Adipocyte (in vitro differentiated cells): ENCODE measurements at places on chromosomes 7 and 10.

GRCh38 chr10:50210876-50211275, 40.4 kb downstream of the ASAH2 start:
- DNase-seq: no peak

DNA sequence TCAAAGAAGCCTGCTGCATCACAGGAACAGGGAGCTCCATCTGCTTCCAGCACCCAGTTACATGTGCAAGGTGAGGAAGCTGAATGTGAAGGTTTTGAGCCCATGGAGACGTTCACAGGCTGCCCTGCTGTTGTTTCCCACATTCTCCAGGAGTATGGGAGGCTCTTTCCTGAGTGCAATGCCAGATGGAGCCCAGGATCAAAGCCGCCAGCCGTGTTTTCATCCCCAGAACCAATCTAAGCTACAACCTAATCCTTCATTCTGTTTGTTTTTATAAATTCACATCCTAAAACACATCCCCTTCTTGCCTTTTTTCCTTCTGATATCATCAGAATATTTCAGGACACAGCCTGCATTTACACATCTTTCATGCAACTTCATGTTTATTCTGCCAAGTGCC, 98.9 kb upstream of the PRR15 start:
- DNase-seq: peak; percentile 10

- no peak for DNase-seq
Measured at GRCh38 chr10:77297393-77297739, 340.2 kb downstream of the KCNMA1 start.

DNA sequence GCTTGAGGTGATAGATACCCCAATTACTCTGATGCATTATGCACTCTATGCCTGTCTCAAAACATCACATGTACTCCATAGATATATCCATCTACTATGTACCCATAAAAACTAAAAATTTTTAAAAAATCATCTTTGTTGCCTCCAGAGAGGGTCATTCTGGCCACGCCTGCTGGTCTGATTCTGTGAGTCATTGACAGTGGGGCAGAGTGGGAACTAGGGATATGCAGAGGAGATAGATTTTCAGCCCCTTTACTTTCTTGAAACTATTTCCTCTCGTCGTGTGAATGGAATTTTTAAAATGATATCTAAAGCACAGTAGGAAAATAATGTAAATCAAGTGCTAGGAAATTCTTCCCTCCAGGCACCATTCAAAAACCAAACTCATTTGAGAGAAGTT, 715.0 kb upstream of the NRP1 start:
- peak; percentile 41 for DNase-seq

GRCh38 chr7:25026156-25026555, 46.2 kb upstream of the OSBPL3 start:
- DNase-seq: no peak

DNA sequence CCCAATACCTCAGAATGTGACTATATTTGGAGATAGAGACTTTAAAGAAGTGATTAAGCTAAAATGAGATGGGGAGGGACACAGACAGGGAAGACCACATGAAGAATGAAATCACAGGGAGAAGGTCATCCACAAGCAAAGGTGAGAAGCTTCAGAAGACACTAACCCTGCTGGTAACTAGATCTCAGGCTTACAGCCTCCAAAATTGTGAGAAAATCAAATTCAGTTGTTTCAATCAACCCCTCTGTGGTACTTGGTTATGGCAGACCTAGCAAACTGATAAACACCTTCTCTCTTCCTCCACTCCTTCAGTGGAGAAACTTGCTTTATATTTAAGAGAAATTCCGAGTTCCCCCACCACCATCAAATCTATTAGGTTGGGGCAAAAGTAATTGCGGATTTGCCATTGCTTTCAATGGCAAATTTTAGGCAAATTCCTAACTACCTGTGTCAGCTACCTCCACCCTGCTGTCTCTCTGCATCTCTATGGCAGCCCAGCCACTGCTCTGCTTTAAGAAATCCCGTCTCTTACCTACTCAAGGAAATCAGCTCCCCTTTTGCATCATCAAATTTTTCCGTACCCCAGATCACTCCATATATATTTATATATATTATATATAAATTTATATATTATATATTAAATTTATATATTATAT, 38.2 kb downstream of the SEMA3E start:
- no peak for DNase-seq

- DNase-seq: no peak
Measured at GRCh38 chr10:6309816-6310215, 107.1 kb downstream of the PFKFB3 start.
